KBM-7 (cell line): ENCODE measurements at places on chromosomes 16 and 17.

DNA sequence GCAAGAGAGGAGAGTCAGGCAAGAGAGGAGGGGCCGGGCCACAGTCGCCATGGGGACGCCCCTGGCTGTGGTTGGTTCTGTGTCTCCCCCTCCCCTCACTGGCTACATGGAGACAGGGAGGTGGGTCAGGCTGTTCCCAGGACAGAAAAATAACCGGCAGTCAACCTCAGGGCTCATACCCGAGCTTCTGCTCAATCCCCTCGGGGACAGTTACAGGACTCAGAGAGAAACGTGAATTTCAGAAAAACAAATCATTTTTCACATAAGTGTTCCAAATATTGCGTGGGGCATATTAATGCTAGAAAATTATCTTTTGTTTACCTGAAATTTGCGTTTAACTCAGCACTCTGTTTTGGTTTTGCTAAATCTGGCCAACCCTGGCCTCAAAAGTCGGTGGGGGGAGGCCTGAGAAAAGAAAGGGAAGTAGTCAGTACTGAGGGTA is 22.2 kb upstream of the CPSF4L start:
- no peak for DNase-seq

DNA sequence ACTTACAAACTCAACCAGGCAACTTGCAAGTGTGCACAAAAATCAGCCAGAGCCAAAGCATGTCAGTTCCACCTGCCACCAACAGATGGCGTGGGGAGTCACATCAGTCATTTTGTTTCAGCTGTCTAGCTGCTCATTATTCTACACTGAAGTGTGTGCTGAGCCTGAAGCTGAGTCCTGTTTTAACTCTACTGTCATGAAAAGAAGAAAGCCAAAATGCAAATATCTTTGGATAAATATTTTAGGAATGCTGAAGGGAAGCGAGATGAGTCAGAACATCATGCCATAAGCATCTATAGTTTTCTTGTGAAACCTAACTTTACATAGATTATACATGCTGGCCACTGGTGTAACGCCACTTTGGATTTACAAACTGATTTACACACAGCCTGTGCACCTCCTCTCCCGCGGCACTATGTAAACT is 172.6 kb downstream of the CDK5R1 start:
- DNase-seq, result peak; percentile 82

- DNase-seq, result no peak
Measured at GRCh38 chr17:27751166-27751565, 49.2 kb downstream of the NOS2 start.

DNA sequence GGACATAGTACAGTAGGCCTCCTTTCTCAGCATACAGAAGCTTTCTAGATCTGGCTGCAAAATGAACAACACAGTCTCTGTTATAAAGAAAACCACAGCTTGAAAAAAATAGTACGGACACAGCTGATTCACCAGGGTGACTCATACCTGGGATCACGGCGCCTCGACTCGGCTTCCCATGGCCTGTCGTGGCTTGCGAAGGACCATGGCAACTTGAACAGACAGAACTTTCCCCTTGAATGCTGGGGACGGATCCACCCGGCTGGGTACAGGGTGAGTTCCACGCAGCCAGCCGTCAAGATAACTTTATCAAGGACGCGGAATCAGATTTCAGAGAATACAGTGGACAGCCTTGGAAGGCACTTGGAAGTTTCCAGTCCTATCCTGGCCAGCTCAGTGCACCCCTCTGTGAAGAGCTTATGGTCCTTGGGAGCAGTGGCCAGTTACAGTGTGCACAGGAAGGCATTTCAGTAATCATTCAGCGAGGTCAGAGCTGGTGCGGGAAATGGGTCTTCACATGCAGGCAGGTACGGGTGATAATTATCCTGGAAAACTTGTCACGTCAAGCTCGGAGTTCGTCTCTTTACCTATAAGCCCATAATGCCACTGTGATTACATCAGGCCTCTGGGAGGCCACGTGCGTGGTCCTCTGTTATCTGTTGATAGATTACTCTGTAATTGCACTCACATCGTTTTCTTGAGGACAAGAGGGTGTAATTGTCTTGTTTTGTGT is 57.9 kb upstream of the MAF start:
- DNase-seq, result no peak

DNA sequence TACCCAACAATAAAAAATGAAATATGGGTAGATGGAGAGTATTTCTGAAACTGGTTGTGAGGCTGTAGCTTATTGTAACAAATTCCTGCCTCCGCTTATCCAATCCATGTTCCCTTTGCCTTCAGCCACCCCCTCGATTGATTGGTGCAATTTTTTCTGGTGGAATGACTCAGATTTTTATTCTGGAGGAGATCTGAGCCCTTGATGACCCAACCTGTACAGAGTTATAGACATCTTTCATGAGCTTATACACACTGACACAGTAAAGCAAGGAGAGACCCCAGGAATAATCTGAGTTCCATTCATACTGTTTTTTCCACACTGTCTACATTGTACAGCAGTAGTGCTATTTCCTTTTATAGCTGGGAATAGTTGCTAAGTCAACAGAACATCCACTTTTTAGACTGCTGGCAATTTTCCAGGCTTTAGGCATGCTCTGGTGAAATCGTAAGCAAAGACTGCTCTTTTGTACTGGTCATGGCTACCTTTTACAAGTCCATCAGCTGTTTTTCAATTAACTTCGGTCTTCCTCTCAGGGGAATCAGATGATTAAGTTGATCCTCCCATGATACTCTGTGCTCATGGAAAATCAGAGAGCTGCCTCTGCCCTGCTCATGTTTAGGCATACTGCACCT is 30.1 kb downstream of the CCL4 start:
- no peak for DNase-seq

DNA sequence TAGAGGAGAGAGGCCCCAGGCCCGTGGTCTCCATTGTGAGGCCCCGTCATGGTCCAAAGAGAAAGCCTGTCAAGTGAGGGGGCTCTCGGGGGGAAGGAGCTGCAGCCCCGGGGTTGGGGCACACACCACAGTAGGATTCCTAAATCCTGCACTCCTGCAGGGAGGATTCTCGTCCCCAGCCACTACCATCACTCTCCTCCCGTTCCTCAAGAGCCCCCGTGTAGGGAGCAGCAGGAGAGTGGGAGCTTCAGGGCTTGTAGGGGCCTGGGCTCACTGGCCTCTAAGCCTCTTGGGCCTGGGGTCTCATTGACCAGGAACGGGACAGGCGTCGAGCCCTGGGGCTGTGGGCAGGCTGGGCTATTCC is 821 bp downstream of the C16orf86 start:
- DNase-seq, result no peak

DNA sequence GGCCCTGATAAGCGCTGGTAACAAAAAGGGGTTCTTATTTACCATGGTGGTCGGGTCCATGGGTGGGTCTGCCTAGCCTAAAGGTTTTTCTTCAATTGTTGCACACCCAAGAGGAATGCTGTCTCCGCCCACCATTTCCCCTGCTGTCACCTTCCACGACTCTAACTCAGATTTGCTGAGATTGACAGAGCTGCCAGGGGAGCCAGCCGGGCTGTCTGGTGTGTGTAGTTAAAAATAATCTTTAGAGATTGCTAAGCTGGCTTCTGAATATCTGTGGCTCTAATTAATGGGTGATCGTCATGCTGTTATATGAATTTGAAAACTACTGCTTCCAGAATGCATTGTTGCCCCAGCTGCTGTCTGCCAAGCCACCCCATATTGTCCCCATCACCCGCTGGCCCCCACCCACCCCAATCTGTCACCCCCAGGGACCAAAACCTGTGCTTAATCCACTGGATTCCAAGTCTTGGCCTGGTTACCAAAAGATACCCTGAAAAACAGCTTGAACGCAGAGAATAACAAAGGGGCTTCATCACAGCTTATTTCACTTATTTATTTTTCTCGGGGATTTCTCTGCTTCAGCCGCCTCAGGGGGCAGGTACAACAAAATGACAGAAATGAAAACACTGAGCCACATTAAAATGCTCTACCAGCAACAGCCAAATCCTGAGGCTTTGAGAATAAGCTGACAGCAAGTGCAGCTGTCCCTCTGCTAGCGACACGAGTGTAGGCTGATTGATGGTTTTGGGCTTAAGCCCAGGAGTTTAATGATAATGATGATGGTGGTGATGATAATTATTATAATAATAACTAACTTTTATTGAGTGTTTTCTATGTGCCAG is 46.1 kb upstream of the NLK start:
- no peak for DNase-seq

- DNase-seq, result peak; percentile 28
Measured at GRCh38 chr16:52068447-52069074, 478.4 kb downstream of the TOX3 start.

GRCh38 chr17:49890852-49891251 is 43.0 kb upstream of the TAC4 start:
- DNase-seq, result no peak

- no peak for DNase-seq
Measured at GRCh38 chr16:73531021-73531420, 483.1 kb upstream of the ZFHX3 start.

DNA sequence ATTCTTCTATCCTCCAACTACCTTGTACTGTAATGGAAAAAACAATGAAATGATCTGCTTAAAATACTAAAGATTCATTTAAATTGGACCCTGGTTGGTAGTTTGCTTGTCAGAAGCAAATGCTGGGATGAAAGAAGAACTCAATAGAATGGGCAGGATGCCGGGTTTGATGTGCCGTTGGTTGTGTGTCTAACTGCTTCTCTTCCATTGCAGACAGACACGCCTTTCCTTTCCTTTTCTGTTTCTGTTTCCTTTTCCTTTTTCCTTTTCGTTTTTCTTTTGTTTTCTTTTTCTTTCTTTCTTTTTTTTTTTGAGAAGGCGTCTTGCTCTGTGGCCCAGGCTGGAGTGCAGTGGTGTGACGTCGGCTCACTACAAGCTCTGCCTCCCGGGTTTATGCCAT is 64.6 kb downstream of the PLCG2 start:
- DNase-seq, result no peak

DNA sequence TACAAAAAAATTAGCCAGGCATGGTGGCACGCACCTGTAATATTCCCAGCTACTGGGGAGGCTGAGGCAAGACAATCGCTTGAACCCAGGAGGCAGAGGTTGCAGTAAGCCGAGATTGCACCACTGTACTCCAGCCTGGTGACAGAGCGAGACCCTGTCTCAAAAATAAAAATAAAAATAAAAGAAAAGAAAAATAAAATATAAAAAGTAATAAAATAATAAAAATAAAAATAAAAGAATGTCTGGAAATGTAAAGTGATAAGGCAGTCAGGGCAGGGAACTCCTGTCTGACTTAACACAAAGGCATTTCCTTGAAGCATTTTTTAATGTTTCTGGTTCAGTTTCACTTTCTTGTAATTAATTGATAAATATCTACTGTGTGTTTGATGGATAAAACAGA is 34.7 kb upstream of the DNAJA2 start:
- DNase-seq, result no peak

DNA sequence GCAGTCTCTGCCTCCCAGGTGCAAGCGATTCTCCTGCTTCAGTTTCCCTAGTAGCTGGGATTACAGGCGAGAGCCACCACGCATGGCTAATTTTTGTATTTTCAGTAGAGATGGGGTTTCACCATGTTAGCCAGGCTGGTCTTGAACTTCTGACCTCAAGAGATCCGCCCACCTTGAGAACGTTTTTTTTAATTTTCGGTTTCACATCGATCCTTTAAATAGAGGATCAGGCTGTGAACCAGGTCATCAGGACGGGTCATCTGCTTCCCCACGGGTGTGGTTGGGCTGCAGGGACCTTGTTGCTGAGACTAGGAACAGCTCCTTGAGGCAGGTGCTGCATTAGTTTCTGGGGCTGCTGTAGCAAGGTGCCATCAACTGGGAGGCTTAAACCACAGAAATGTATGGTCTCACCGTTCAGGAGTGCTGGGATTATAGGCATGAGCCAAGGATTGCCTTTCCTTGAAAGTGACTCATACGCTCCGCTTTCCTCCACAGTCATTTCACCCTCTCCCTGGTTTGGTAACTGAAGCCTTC is 7.9 kb upstream of the NAGPA start:
- no peak for DNase-seq

- DNase-seq, result peak; percentile 88
Measured at GRCh38 chr17:57810721-57811637, 38.9 kb downstream of the MRPS23 start.

- peak; percentile 52 for DNase-seq
Measured at GRCh38 chr17:48995974-48996721, 1.0 kb upstream of the IGF2BP1 start.

GRCh38 chr16:346587-346986 is 5.9 kb downstream of the AXIN1 start:
- DNase-seq, result no peak

DNA sequence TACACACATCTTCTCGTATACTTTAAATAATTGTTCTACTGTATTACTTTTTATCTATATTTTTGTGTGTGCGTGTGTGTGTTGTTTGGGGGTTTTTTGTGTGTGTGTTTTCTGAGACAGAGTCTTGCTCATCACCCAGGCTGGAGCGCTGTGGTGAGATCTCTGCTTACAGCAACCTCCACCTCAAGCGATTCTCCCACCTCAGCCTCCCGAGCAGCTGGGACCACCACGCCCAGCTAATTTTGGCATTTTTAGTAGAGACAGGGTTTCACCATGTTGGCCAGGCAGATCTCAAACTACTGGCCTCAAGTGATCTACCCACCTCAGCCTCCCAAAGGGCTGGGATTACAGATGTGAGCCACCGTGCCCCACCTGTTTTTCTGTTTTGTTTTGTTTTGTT is 1.5 kb upstream of the CMTM4 start:
- DNase-seq, result no peak

DNA sequence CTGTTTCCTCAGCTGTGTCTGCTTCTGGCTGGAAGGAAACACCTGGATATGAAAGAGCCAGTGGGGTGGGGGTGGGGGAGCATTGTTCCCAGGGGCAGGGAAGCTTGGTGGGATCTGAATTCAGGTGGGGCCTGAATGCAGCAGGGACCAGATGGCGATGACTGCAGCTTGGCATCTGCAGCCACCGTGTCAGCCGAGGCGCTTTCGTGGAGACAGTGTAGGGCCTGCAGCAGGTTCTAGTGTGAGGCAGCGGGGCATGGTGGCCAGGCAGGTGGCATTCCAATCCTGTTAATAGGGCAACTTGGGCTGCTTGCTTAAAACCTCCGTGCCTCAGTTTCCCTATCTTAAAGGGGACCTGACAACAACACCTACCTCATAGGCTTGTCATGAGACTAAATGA is 1.7 kb downstream of the PIK3R6 start:
- DNase-seq, result no peak

- DNase-seq, result no peak
Measured at GRCh38 chr16:57862698-57863433, 60.6 kb upstream of the KIFC3 start.

- DNase-seq, result no peak
Measured at GRCh38 chr16:76824791-76825190, 366.2 kb upstream of the MON1B start.

DNA sequence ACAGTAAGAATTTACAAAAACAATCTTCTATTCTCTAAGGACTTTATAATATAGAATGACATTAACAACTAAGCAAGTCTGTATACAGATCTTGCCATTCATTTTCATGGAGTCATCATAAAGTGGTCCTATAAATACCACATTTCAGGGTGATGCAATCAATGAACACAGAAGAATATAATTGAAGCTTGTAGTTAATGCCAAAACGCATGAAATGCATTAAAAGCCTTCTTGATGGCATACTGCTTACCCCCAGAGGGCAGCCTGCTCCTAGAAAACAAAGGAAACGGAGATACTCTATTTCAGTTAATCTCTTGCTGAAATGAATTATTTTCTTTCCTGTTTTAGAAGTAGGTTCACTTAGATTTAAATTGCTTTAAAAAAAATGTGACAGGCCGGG is 45.2 kb upstream of the STAC2 start:
- DNase-seq, result peak; percentile 43

- no peak for DNase-seq
Measured at GRCh38 chr16:649631-650030, 466 bp downstream of the WDR90 start.

- DNase-seq, result peak; percentile 98
Measured at GRCh38 chr17:40547079-40547784, 18.0 kb downstream of the CCR7 start.

- DNase-seq, result no peak
Measured at GRCh38 chr16:72749091-72749490, 298.8 kb downstream of the ZFHX3 start.
